ENCODE measurements at places on chromosomes 4 and X.

DNA sequence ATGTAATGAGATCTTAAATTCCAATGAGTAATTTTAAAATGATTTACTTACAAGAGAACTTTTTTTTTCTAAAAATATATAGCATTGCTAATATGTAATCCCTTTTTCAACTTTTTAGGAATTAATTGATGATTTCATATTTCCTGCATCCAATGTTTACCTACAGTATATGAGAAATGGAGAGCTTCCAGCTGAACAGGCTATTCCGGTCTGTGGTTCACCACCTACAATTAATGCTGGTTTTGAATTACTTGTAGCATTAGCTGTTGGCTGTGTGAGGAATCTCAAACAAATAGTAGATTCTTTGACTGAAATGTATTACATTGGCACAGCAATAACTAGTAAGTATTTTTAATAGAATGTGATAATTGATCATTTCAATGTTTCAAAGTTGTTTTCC, 113.2 kb downstream of the USP9X start:
- no peak for DNase-seq

DNA sequence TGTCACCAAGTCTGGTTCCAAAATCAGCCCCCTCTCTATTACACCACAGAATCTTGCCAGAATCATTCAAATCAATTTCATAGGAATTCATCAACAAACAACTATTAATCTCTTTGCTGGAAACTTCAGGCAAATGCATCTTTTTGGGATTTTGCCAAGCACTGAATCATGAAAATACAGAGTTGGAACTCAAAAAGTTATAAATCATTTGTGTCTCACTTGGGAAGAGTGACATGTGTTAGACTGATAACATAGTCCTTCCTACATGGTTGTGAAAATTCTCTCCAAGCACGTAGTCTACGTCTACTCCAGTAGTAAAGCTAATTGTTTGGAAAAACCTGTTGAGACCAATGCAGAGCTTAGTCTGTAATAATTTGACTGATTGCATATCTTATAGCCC, 19.0 kb downstream of the CXCL8 start:
- DNase-seq: no peak

DNA sequence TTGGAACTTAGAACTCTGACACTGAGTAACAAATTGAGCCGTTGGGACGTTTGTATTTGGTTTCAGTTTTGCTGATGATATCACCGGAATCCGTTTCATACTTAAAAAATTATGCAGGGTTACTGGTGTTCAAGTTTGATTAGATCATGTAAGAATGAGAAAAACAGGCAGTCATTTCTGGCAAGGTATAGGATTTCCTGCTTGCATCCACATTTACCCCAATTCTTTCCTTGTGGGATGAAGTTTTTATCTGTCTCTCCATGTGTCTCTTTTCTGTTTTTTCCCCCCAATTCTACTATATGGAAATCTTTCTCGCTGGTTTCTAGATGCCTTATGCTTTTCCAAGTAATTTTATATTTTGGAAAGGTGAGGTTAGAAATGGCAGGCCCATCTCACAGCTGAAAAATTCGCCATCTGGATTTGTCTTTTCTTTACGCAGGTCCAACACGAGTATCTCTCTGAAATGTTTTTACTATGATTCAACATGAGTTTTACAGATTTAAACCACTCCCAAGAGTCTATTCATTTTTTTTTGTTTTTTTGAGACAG, 197.9 kb downstream of the SHOX start:
- DNase-seq: no peak

DNA sequence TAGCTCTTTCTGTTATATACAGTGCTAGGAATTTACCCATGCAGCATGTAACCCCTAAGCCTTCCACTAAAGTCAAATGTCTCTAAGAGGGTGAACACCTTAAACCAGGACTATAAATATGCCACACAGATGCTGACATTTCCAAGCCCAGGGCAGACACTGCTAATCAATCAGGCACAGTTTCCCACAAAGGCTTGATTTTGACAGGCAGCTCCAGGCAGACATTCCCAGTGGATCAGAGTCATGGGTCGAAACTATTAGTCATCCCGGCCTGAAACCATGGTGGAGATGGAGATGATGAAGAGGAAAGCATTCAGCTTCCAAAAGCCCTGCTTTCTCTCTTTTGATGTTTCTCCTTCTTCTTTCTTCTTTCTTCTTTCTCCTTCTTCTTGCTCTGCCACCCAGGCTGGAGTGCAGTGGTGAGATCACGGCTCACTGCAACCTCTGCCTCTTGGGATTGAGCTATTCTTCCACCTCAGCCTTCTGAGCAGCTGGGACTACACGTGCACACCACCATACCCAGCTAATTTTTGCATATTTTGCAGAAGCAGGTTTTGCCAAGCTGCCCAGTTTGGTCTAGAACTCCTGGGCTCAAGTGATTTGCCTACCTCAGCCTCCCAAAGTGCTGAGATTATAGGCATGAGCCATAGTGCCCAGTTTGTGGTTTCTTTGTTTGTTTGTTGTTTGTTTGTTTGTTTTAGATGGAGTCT, 21.0 kb upstream of the SORCS2 start:
- DNase-seq: no peak

DNA sequence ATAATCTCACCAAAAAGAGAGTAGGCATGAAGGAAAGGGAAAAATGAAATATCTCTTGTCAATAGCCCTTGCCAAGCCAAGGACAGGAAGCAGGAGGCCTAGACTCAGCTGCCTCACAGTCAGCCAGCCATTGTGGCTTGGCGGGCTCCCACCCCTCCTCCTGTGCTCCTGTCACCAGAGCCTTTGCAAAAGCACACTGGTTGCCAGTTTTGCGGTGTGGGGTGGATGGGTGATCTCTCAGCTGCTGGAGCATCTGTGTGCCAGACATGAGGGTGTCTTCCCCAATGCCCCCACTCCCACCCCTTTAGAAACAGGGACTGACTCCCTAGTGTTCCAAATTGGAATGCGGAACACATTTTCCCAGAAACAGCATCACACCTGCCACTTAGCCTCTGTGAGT, 26.1 kb downstream of the ARHGEF6 start:
- DNase-seq: no peak

DNA sequence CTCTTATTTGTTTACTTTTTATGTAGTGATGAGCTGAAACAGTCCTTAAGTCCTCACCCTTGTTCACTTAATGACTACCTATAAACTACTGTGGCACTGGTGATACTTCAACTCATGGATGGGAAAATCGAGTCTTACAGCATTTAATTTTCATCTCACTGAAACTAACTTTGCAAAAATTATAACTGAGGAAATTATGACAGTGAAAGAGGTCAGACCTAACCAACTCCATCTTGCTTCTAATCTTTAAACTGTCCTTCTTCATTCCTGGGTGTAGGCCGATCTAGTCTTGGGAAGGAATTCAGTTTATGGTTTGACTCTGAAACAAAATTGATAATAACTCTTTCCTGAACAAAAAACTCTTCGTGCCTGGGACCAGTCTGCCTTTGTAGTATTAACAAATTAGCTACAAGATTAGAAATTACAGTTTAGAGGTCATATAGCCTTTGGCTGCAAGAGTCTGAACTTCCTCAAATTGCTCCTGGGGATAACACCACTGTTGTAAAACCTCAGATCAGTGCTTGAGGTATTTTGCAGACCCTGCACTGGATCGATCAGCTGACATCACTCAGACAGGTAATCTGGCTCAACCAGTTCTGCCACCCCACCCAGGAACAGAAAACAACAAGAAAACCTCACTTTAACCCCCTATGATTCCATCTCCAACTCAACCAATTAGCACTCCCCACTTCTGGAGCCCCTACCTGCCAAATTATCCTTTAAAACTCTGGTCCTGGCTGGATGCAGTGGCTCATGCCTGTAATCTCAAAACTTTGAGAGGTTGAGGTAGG, 995.7 kb upstream of the PRKX start:
- no peak for DNase-seq

Measured in osteocyte (in vitro differentiated cells).